ENCODE measurements at places on chromosomes 12 and 14.

DNA sequence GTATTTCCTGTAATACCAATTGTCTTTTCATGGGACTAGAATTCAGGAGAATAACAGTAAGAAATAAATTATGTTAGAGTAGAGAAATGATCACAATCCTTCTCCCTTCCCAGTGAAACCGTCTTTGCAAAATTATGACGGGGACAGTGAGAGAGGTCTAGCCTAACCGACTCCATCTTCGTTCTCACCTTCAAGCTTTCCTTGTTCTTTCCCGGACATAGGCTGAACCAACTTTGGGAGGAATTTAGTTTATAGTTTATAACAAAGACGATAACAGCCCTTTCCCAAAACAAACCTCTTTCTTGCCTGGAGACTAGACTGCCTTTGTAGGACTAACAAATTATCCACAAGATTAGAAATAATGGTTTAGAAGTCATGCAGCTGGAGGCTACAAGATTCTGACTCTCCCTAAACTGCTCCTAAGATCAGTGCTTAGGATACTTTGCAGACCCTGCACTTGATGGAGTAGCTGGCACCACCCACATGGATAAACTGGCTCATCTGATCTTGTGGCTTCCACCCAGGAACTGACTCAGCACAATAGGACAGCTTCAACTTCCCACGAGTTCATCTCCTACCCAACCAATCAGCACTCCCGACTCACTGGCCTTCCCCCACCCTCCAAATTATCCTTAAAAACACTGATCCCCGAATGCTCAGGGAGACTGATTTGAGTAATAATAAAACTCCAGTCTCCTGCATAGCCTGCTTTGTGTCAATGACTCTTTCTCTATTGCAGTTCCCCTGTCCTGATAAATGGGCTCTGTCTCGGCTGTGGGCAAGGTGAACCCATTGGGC, 521.2 kb upstream of the TBX3 start:
- no peak for DNase-seq

DNA sequence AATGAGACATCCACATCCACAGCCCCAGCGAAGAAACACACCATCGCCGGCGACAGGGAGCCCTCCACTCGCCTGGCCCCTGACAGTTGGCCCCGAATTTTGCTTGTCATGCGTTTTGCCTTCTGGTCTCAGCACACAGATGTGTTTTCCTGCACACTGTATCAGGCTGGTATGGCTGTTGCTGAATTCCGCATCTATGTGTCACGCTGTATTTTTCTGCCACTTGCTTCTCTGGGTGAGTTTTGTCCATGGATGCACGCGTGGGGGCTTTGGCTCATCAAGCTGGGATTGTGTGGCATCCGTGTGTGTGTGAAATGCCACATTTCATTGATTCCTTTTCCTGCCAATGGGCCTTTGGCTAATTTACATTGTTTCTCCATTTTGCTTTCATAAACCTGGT, 26.5 kb downstream of the ARL6IP4 start:
- DNase-seq, result no peak

DNA sequence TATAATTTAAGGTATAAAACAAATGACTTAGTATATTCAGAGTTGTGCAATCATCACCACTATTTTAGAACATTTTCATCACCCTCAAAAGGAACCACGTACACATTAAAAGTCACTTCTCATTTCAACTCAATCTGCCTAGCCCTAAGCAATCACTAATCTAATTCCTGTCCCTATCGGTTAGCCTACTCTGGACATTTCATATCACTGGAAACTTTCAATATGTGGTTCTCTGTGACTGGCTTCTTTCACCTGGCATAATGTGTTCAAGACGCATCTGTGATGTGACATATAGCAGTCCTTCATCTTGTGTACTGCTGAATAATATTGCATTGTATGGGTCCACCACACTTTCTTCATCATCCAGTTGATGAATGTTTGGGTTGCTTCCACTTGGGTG, 15.4 kb upstream of the PIWIL1 start:
- no peak for DNase-seq

- DNase-seq, result no peak
Measured at GRCh38 chr12:2397356-2398045, 344.7 kb downstream of the CACNA1C start.

DNA sequence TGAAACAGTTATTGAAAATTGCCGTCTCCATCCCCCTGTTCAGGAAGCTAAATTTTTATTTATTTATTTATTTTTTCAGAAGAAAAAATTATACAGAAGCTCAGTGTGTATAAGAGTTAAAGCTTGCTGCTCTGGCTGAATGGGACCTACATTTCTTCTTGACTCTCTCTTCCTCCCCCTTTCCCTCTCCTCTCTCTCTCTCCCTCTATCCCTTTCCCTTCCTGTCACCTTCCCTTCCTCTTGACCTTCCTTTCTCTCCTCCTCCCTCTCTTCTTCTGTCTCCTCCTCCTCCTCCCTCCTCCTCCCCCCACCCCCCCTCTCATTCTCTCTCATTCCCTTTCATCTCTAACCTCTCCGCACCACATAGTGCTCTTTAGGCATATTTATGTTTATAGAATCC, 39.1 kb downstream of the APAF1 start:
- DNase-seq, result no peak

DNA sequence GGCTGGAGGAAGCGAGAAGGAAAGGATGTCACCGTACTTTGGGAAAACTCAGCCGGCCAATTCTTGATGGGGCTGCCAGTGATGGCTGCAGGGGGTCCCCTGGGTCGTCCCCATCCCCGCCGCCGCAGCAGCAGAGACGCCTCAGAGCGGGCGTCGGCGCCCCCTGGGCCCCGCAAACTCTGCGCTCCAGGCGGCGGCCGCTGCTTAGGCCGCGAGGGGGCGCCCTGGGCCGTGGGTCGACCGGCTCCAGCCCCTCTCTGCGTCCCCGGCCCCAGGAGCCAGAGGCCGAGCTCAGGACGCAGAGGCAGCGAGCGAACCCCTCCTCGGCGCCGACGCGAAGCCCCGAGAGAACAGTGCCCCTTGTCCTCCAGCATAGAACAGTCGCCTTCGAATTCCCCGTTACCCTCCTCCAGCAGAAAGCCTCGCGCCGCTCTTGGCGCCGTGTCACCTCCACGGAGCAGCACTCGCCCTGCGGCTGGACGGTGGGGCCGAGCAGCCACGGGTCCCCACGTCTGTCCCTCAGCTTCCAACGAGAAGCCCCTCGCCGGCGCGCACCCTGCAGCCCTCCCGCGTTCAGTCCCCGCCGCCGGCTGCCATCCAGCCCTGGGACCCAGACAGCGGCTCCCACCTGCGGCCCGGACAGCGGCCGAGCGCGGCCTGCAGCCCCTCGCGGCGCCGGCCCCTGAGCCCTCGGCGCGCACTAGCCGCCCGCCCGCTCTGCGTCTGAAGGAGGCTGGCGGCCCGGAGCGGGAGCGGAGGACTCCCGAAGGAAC, 106.6 kb downstream of the PRICKLE1 start:
- DNase-seq, result peak; percentile 56

- no peak for DNase-seq
Measured at GRCh38 chr14:61343991-61344405, 22.6 kb downstream of the PRKCH start.

DNA sequence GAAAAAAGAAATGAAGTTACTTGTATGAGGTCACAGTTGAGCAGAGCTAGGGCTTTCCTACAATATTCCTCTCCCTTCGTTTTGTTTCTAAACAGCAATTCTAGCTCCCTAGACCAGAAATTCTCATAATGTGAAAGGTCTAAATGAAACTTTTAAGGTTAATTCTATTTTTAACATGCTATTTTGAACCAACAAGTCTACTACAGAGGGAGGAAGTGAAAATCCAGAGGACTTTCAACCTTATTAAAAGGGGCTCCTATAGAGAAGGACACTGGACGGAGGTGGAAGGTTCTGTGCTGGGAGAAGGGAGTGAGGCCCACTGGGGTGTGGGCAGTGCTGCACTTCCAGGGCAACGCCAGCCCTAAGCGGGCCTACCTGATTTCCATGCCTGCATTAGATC, 13.4 kb downstream of the GSG1 start:
- no peak for DNase-seq

DNA sequence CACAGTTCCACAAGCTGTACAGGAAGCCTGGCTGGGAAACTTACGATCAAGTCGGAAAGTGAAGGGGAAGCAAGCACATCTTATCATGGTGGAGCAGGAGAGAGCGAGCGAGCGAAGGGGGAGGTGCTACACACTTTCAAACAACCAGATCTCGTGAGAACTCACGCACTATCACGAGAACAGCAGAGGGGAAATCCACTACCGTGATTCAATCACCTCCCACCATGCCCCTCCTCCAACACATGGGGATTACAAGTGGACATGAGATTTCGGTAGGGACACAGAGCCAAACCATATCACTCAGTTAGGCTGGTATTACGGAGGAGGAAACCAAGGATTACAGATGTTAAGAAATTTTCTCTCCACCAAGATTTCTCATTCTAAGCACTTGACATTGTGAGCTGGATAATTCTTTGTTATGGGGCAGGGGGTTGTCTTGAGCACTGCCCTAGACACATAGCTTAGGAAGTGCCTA, 262.0 kb upstream of the G2E3 start:
- DNase-seq, result no peak

- no peak for DNase-seq
Measured at GRCh38 chr14:106209755-106210154, 683.4 kb downstream of the TMEM121 start.

DNA sequence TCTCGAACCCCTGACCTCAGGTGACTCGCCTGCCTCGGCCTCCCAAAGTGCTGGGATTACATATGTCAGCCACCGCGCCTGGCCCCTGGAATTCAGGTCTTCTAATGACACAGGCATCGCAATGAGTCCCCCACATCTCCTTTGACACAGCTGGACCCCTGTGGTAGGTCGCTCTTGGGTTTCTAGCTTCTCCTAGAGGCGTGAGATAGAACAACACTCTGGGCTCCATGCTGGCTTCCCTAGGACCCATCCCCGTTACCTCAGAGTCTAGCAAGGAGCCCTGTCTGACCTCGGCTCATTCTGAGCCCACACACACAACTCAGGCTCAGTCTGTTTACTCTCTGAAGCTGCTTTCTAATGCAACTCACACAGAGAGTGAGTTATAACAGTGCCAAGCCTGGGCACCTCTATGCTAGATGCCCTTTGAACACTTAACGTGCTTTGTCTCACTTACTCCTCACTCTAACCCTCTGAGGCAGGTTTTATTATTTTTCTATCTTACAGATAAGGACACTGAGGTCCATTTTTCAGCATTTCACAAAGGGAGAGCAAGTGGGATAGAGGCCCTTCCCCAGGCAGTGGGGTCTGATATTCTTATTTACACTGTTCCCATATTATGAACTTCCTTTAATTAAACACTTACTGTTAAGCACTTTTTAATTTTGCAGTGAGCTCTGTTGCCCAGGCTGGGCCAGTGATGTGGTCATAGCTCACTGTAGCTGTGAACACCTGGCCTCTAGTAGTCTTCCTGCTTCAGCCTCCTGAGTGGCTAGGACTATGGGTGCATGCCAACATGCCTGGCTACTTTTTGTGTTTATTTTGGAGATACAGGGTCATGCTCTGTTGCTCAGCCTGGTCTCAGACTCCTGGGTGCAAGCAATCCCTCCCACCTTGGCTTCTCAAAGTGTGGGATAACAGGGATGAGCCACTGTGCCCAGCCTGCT, 40.6 kb upstream of the RBM19 start:
- peak; percentile 29 for DNase-seq

- DNase-seq, result no peak
Measured at GRCh38 chr14:91315844-91316267, 71.4 kb upstream of the GPR68 start.

DNA sequence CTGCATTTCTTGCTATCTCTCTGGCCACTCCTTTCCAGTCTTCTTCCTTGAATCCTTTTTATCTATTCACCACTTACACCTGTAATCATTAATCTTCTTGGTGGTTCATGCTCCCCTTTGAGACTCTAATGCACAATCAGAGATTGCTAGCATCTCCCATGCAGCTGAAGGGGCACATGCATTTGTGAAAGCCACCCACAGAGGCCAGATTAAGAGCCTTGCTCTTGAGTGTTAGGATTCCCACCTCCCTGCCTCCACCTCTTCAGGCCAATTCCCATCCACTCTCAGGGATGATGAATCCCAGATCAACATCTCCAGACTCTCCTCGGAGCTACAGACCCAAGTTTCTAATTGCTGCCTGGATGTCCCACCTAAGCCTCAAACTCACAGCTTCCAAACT, 19.4 kb upstream of the KRT18 start:
- DNase-seq, result no peak

- peak; percentile 98 for DNase-seq
Measured at GRCh38 chr14:21383848-21384493, at the start of gene SUPT16H. Gene SUPT16H (minus strand): TSS chr14:21384019. CDS start chr14:21383927, 92 bp downstream.

- DNase-seq, result no peak
Measured at GRCh38 chr14:61188196-61188595, 92.9 kb downstream of the TMEM30B start.

DNA sequence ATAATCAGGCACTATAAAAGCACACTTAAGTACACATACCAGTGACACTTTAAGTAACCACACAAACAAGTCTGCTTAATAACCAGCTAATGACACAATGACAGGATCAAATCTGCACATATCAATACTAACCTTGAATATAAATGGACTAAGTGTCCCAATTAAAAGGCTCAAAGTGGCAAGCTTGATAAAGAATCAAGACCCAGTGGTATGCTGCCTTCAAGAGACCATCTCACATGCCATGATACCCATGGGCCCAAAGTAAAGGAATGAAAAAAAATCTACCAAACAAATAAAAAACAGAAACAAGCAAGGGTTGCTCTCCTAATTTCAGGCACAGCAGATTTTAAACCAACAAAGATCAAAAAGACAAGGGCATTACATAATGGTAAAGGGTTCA, 470.4 kb downstream of the TRHDE start:
- DNase-seq, result no peak

- DNase-seq, result no peak
Measured at GRCh38 chr14:65606460-65606859, 193.9 kb downstream of the FUT8 start.

DNA sequence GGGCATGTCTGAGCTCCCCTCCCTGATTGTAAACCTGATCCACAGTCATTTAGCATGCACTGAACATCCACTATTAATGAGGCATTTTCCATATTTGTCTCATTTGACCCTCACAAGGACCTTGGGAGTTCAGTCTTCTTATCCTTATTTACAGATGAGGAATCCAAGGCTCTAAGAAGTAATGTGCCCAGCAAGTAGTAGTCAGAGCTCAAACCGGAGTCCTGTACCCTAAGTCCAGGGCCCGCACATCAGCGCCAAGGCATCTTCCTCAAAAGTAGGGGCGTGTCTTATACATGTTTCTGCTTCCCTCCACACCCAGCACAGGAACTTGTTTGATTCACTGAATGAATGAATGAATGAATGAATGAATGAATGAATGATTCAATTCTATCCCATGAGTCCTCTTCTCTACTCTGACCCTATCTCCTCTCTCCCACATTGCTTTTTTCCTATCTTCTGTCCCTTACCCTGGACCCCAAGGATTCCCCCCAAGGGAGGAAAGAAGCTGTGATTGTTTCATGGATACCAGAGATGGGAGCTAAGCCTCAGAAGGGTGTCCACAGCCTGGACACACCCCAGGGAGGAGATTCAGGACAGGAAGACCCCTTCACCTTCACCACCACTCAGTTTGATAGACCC, 21.8 kb upstream of the KRT8 start:
- no peak for DNase-seq

Measured in NCI-H1105 treated with DMSO at 0.1 percent for 48 hours (cell line).